ENCODE measurements at places on chromosomes 13 and 19. TPM values are rescaled to one million over a fixed set of nuclear protein-coding genes. Genes with fewer than 3 reads are reported as not detected.

The PSG11 gene
- not detected for total RNA-seq

DNA sequence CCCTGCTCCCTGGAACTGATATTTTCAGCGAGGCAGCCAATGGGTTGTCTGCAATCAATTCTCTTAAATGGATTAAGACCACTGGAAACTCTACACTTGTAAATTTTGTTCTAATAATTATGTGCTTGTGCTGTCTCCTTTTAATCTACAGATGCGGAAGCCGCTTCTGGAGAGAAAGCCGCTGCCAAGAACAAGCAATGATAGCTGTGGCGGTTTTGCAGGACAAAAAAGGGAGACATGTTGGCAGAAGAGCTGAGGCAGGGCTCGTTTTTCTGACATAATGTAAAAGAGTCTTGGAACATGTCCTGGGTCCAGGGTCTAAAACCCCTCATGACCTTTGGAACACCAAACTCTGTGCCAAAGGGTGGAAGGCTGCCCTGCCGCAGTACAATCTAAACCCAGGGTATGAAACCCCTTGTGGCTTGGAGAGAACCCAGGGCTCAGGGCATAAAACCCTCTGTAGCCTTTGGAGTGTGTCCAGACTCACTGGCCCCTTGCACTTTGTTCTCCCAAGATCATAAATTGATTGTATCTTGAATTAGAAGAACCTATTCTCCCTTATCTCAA is 12.7 kb downstream of the ZNF417 start:
- H3K4me3 ChIP-seq, result no peak overlapping the region
- no peaks in the 10 kb centered on the region for H3K27me3 ChIP-seq
- H3K4me1 ChIP-seq, result no peaks in the 10 kb centered on the region
- peaks cover 17% of the 10 kb centered on the region for H3K36me3 ChIP-seq

The CPB2 gene
- 10.1 TPM for total RNA-seq

The SMIM44 gene
- total RNA-seq, result not detected

The ZNF528 gene
- 18.9 TPM for total RNA-seq

The ZNF529 gene
- total RNA-seq, result 7.9 TPM

GRCh38 chr13:49933511-49933910 is 2.6 kb downstream of the SPRYD7 start:
- no peaks in the 10 kb centered on the region for H3K36me3 ChIP-seq
- peaks cover 22% of the 10 kb centered on the region for H3K4me1 ChIP-seq
- no peaks in the 10 kb centered on the region for H3K27me3 ChIP-seq
- H3K27ac ChIP-seq, result no peak overlapping the region

GRCh38 chr13:98233127-98233526 is 56.1 kb upstream of the RNF113B start:
- H3K36me3 ChIP-seq, result no peaks in the 10 kb centered on the region
- H3K4me3 ChIP-seq, result no peak overlapping the region
- H3K4me1 ChIP-seq, result peaks cover 13% of the 10 kb centered on the region
- H3K27me3 ChIP-seq, result no peaks in the 10 kb centered on the region

DNA sequence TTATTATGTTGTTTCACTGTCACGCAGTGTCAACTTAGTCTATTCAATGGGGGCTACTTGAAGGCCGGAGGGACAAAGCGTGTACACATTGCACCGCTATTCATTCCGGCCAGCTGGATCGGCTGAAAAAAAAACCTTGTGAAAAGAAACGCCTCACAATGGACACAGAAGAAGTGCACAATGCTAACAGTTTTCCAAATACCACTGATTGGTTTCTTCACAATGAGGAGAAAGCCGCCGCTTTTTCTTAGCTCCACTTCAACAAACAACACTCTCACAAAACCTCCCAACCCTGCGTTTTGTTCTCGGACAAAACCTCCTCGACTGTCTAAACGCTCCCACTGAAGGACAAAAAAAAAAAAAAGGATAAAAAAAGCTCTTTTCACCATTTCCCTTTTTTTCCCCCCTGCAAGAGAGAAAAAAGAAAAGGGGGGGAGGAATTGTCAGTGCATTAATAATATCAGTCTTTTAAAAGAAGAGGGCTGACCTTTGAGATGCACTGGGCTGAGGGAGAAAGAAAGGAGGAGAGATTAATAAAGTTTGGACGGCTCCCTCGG is 5.4 kb downstream of the SOX21 start:
- no peak for DNase-seq
- no peaks in the 10 kb centered on the region for H3K36me3 ChIP-seq
- H3K27me3 ChIP-seq, result peaks cover 10% of the 10 kb centered on the region

The DACT3 gene
- 4.2 TPM for total RNA-seq

GRCh38 chr13:57311009-57311586 is 144.1 kb downstream of the PRR20E start:
- H3K4me3 ChIP-seq, result no peak overlapping the region
- no peaks in the 10 kb centered on the region for H3K4me1 ChIP-seq
- no peak for DNase-seq

The CEACAM21 gene
- total RNA-seq, result 2.3 TPM

DNA sequence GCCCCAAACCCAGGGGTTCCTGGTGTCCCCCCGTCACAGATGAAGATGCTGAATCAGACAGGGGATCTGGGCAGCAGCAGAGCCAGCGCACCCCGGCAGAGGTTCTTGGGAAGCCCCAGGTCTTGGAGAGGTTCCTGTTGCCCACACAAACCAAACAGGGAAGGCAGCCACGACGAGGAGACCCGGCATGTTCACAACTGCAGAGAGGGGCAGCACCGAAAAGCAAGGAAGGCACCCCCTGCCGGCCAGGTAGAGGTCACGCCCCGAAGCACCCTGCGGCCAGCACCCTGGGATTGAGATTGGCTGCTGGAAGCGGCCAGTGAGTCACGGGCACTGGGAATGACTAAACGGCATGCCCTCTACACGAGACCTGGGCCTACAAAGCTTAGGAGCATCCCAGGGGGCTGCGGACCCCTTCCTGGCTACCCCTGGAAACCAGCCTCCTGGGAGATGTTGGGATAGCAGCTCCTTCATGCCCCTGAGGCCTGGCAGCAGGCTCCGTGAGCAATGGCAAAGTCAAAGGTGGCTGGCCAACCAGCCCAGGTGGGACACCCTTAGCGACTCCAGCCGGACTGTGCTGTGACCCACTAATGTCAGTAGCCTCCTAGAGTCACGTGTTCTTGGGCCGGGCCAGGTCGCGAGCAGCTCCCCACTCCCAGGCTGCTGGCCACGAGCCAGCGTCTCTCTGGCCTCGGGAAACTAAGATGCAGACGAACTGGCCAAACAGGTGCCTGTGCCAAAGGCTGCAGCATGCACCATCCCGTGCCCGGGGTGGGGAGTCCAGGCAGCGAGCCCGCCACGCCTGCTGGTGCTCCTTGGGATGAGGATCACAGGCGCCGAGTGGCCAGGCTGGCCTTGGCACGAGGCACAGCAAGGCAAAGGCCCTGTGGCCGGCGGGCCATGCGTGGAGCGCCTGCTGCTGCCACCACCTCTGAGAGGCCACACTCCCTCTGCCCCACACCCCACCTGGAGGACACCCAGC is 43.2 kb downstream of the MLLT1 start:
- H3K4me1 ChIP-seq, result peaks cover 92% of the 10 kb centered on the region
- DNase-seq, result peak; percentile 95
- H3K27me3 ChIP-seq, result no peaks in the 10 kb centered on the region
- peak overlapping the region; percentile 90 for H3K27ac ChIP-seq
- H3K36me3 ChIP-seq, result no peaks in the 10 kb centered on the region

The ESD gene
- total RNA-seq, result 77.0 TPM

The ZNF649 gene
- total RNA-seq, result 12.7 TPM

DNA sequence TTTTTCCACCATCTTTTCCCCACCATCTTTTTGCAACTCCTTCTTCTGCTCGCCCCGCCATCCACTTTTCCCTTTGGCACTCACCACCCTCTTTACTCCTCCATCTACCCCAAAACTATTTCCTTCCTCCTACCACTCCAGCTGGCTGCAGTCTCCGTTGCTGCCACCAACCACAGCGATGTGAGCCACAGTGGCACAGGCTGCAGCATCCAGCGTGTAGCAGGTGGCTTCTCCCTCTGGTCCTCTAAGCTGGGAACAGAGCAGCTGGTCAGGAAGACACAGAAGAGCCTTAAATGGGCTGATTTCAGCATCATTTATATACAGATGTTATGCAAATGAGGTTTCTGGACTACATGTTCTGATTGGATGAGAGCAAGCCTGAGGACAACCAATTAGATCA is 144.5 kb downstream of the TNFRSF19 start:
- H3K27ac ChIP-seq, result no peak overlapping the region
- no peak for DNase-seq
- no peaks in the 10 kb centered on the region for H3K36me3 ChIP-seq
- H3K4me3 ChIP-seq, result no peak overlapping the region

The KLK2 gene
- not detected for total RNA-seq

- no peaks in the 10 kb centered on the region for H3K36me3 ChIP-seq
- H3K4me1 ChIP-seq, result no peaks in the 10 kb centered on the region
- H3K27me3 ChIP-seq, result no peaks in the 10 kb centered on the region
- no peak overlapping the region for H3K27ac ChIP-seq
Measured at GRCh38 chr13:93460005-93460404, 233.4 kb downstream of the GPC6 start.

DNA sequence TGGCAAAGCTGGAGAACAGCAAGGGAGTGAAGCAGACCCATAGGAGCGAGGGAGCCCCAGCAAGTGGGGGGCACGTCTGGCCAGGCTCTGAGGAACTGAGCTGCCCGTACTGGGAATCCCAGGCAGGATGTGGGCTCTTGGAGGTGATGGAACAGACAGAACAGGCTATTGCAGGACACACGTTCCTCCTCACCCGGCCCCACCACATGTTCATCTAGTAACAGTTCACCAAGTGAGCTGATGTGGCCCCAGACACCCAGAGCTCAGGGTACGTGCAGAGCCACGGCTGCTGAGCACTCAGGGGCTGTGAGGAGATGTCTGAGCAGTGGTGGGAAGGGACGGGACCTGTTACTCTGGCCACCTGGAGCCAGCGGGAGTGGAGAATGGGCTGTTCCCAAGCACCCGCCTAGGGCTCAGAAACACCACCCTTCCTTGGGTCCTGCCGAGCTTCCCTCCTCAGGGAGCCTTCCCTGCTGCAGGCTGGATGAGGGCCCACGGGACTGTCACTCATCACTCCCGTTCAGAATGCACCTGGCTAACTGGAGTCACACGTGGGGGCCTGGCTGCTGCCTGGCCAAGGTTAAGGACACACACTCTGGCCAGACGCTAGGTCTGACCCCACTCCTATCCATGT is 18.4 kb downstream of the ELL start:
- no peaks in the 10 kb centered on the region for H3K27me3 ChIP-seq
- H3K4me1 ChIP-seq, result peaks cover 99% of the 10 kb centered on the region
- H3K4me3 ChIP-seq, result no peak overlapping the region

DNA sequence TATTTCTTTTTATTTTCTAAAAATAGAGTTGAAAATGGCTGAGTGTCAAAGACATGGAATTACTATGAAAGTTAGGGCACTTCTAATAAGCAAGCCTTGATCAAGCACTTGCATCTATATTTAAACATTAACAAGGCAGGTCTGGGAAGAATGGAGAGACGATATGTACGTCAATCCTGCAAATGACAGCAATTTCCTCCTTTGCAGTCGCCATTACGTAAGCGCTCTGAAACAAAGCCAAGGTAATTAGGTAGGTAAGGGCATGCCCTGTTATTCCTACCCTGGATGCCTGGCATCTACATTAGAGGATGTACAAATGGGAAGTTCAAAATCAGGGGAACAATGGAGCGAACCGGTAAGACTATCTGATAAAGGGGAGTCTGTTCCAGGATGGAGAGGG is 664.0 kb upstream of the ARGLU1 start:
- H3K4me1 ChIP-seq, result no peaks in the 10 kb centered on the region
- H3K36me3 ChIP-seq, result no peaks in the 10 kb centered on the region
- no peak for DNase-seq
- H3K27me3 ChIP-seq, result no peaks in the 10 kb centered on the region

DNA sequence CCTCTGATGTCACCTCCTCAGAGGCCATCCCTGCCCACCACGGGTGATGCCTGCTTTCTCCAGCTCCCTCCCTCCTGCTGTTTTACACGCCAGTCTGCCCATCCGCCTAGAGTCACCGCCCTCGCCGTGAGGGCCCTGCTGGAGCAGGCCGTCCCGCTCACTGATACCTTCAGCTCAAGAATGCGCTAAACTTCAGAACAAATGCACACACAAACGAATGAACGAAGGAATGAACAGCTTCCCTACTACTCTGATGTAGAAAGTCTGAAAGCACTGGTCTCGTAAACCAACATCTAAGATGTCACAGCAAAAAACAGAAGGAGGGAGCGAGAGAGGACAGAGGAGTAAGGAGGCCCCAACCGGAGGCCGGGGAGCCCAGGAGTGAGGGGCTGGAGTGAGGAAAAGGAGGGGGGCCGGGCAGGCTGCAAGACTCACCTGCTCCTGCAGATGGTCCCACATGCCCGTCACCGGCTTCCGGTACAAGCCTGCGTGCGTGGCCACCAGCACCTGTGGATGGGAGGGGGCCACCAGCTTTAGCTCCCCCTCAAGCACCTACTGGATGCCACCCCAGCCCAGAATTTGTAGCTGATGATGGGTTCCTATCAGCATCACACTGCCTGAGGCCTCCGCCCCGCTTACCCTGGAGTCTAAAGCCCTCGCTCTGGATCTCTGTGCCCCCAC is 4.0 kb downstream of the PNKP start:
- H3K36me3 ChIP-seq, result peaks cover 48% of the 10 kb centered on the region
- no peak for DNase-seq
- H3K4me3 ChIP-seq, result no peak overlapping the region
- H3K27ac ChIP-seq, result no peak overlapping the region
- peaks cover 34% of the 10 kb centered on the region for H3K4me1 ChIP-seq

DNA sequence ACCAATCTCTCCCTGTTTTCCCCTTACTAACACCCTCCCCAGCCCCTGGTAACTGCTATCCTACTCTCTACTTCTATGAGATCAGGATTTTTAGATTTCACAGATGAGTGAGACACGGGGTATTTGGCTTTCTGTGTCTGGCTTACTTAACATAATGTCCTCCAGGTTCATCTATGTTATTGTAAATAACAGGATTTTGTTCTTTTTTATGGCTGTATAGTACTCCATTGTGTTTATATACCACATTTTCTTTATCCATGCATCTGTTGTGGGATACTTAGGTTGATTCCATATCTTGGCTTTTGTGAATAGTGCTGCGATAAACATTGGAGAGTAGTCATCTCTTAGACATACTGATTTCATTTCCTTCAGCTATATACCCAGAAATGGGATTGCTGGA is 28.5 kb upstream of the ATP11A start:
- no peaks in the 10 kb centered on the region for H3K4me1 ChIP-seq
- H3K4me3 ChIP-seq, result no peak overlapping the region
- no peak overlapping the region for H3K27ac ChIP-seq
- no peak for DNase-seq

The ZNF573 gene
- total RNA-seq, result 7.1 TPM

The FXYD3 gene
- 133 TPM for total RNA-seq

- peaks cover 26% of the 10 kb centered on the region for H3K36me3 ChIP-seq
- H3K27ac ChIP-seq, result no peak overlapping the region
- DNase-seq, result peak; percentile 56
Measured at GRCh38 chr19:1093330-1093729, 1.8 kb downstream of the POLR2E start.

The GNG8 gene
- not detected for total RNA-seq

The MYO1F gene
- total RNA-seq, result 137 TPM

The FCGBP gene
- 7.0 TPM for total RNA-seq

DNA sequence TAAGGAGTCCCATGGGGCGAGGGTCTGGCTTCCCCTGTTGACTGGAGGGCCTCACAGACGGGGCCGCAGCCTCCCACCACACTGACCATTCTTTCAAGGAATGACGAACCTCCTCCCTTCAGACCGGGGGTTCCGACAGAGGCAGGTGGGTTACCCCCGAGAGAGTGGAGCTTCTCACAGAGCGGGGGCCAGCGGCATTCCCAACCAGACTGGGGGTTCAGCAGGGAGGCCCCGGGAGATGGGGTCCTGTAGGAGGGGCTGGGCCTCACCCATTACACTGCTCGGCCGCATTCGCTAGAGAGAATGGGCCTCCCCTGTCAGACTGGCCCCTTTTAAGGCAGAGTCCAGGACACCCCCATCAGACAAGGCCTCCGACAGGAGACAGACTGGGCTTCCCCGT is 15.6 kb upstream of the C2CD4C start:
- DNase-seq, result no peak
- no peak overlapping the region for H3K4me3 ChIP-seq
- no peaks in the 10 kb centered on the region for H3K27me3 ChIP-seq
